CD4-positive, alpha-beta T cell treated with Interleukin-12 subunit alpha and Interleukin-12 subunit beta, for 1 hour (primary cell): ENCODE measurements at places on chromosomes 5 and 9.

GRCh38 chr5:6551287-6551954 is 81.4 kb downstream of the NSUN2 start:
- DNase-seq = no peak

- DNase-seq = no peak
These were observed 10.6 kb downstream of the TMEM167A start for GRCh38 chr5:83066548-83067110.

GRCh38 chr5:67432606-67433005 is 236.0 kb upstream of the CD180 start:
- no peak for DNase-seq

GRCh38 chr5:141742144-141742543 is 60.1 kb upstream of the ARAP3 start:
- DNase-seq = no peak

DNA sequence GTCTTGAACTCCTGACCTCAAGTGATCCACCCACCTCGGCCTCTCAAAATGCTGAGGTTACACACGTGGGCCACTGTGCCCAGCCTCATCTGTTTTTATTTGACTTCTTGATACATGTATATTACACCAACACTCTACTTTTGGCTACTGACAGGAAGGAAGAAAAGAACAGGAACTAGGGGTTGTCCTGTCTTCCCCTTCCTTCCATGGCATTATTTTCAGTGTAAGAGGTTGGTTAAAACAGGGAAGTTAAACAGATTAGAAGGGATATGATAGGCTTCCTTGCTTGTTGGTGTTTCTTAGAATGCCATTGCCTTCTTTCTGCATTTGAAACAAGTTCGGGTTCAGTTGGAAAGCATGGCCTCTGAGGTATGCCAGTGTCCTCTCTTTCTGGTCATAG is 312.8 kb downstream of the NDUFS4 start:
- no peak for DNase-seq

DNA sequence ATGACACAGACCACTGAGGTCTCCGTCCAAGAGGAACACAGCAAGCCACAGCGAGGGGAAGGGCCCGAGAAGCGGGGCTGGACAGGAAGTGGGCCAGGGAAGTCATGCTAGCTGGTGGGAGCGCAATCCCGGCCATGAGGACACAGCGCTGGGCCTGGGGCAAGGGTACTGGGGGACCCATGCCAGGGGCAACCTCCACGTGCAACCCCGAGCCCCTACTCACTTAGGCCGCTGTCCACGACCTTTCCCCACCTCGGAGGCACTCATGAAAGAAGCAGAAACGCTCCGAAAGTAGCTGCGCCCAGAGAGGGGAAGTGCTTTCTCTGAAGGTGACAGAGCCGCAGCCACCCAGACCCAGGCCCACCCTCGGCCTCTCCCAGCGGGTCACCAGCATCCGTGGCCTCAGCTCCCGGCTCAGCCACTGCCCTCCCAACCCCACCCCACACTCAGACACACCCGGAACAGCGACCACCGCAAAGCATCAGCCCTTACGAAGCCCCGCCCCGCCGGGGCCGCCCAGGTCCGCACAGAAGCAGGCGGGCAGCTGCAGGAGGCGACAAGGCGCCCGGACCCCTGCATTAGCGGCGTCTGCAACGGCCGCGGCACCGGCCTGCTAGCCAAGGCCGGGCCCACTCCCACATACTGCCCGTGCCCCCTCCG is 782 bp downstream of the BICD2 start:
- DNase-seq = peak; percentile 28

DNA sequence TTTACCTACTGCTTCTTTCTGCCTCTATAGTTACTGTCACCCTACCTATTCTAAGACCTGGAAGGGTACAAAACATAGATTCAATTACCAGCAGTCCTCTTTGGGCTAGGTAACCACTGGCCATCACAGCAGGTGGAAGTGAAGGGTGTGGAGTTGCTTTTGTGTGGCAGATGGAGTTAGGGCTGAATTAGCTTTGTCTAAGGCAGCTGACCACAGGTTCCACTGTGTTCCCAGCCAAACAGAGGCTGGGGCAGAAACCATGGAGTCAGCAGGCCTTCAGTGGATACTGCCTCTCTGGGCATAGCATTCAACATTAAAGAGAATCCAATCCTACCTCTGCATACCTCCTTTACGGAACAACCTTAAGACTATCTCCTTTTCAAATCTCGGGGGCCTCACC is 254.2 kb downstream of the RFX3 start:
- DNase-seq = no peak

GRCh38 chr9:110007477-110008270 is 200.3 kb downstream of the C9orf152 start:
- DNase-seq = no peak

GRCh38 chr5:158049459-158049858 is 190.5 kb upstream of the CLINT1 start:
- no peak for DNase-seq

DNA sequence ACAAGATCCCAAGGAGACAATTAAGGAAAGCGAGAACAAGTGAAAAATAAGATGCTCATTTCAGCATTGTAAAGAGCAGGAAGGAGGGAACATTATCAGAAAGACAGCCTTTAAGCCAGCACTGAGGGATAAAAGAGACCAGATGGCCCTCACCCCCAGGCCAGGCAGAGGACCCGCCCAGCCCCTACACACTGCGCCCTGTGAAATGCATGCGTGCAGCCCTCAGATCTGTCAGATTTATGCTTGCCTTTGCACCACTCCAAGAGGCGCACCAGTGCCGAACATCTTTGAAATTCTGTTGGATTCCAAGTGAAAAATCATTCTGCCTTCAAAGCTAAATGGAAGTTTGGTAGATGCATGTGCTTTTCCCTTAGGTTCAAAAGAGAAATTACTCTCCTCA is 378.0 kb downstream of the MLLT3 start:
- no peak for DNase-seq

DNA sequence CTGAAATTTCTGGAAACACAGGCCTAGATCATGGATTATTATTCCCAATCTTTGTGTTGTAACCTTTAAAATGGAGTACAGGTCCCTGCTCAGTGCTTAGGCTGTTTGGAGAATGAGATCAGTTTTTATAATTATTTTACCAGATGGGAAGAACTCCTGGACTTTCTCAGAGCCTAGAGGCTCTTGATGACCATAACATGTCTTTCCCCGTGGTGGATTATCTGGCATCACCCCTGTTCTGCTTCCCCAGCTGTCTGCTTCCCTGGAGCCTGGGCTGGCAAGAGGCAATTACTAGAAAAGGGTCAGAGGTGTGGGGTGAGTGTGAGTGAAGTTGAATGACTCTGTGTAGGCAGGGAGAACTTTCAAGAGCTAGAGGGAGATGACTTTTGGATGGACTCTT is 143.0 kb downstream of the CARTPT start:
- no peak for DNase-seq

GRCh38 chr5:33691856-33692255 is 199.9 kb downstream of the ADAMTS12 start:
- no peak for DNase-seq

- no peak for DNase-seq
These were observed 1246.0 kb upstream of the DMAC1 start for GRCh38 chr9:9045572-9045971.

GRCh38 chr5:159975462-159976019 is 33.4 kb upstream of the TTC1 start:
- no peak for DNase-seq

DNA sequence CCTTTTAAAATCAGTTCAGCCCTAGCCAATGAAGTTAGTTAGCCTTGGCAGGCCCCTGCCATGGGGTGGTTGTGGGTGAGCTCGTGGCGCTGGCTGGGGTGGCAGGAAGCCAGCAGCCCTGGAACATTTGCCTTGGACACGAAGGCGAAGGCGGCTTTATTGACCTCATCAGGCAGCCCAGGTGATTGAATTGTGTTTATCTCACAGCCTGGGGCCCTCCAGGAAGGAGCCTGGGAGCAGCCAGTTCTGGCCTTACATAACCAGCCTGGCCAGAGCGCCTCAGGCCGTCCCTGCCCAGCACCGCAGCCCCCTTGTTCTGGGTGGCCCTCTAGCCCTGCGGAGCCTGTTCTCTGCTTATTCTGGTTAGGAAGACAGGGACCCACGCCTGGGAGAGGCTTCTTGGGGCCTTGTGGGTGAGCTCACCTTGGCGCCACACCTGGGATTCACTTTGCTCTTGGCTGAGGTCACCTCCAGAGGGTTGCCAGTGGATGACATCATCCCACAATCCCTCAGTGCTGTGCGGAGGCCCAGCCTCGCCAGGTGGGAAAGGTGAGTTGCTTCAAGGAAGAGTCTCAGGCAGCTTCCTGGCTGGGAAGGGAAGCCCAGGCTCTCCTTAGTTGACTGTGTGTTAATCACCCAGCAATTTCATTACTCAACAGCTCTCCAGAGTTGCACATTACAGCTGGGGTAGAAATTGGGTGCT is 54.4 kb upstream of the RPL26L1 start:
- DNase-seq = no peak

GRCh38 chr5:56279291-56279690 is 46.2 kb upstream of the ANKRD55 start:
- DNase-seq = no peak

- peak; percentile 68 for DNase-seq
These were observed 14.0 kb downstream of the TGFBR1 start for GRCh38 chr9:99118782-99119466.

DNA sequence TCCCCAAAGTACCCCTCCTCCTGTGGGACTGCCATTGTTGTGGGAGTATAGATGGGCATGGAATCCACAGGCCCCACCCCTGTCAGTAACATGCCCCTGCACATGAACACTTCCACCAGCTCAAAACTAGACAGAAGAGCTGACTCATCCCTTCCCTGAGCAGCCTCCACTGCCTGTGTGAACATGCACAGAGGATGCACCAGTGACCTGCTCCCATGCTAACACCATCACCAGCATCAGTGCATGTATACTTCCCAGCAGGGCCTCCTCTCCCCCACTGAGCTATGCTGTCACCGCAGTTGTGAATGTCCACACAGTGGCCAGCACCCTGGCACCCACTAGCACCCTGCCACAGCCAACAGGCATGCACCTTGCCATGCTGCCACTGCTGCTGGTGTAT is 939.8 kb downstream of the EFNA5 start:
- no peak for DNase-seq

GRCh38 chr9:7266911-7267595 is 509.3 kb downstream of the KDM4C start:
- DNase-seq = no peak

DNA sequence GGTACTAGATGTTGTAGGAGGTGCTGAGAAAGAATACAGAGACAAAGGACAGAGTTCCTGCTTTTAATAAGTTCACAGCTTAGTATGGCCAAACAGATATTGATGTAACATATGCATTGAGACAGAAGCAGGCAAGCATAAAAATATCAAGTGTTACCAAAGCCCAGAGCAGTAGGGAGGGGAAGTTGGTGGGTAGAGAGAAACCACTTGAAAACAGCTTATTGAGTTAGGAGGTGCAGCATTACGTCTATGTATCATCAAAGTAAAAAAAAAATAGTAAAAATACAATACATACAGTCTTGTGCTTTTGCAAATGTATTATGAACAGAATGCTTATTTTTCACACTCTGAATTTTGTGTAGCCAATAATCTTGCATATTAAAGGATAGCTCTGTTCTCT is 441.8 kb upstream of the SGCD start:
- peak; percentile 9 for DNase-seq

GRCh38 chr9:88383176-88383575 is 5.1 kb upstream of the SPIN1 start:
- DNase-seq = no peak

- DNase-seq = no peak
These were observed 189.8 kb downstream of the PCSK1 start for GRCh38 chr5:96243203-96243602.

- DNase-seq = no peak
These were observed 346.9 kb downstream of the DEPDC1B start for GRCh38 chr5:60352992-60353599.

DNA sequence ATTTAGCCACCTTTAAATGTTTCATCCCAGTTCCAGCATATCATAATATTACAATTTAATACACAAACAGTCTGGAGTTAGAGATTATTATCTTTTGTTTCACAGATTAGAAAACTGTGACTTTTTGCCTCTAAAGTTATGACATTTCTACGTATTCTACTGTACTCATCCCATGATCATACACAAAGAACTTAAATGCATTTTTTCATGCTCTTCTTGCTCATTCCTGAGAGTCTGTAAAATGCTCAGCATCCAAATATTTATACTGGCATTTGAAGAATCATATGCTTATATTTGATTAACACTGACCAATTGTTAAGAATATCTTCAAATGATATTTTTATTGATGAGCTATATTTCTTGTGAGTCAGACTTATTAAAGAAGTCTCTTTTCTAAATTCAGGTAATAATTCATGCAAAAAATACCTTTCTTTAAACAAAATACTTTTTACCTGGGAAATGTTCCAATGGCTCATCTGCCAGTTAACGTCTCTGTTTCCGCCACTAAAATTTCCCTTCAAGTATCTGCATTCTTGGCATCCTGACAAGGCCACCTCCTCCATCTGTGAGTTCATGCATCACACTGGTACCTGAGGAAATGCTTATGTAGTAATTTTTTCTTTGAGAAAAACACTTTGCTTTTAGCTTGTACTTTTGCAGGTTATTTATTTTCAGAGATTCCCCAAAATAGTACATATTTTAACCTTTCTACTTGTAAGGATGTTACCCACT is 139.6 kb upstream of the RASA1 start:
- DNase-seq = no peak

GRCh38 chr5:23613566-23613965 is 106.2 kb downstream of the PRDM9 start:
- DNase-seq = no peak

- DNase-seq = no peak
These were observed 149.2 kb upstream of the ANKH start for GRCh38 chr5:15020736-15021135.

DNA sequence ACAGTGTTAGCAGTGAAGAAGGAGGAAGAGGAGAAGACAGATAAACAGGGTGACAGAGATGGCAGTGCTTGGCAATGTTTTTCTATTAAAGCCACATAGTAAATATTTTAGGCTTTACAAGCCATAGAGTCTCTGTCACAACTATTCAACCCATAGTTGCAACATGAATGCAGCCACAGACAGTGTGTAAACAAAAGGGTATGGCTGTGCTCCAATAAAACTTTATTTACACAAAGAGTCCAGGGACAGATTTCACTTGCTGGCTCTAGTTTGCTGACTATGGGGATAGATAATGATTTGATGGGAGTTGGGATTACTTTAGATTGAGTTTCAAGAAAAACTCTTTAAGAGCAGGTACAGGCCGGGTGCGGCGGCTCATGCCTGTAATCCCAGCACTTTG is 224.8 kb upstream of the SEMA6A start:
- no peak for DNase-seq

- DNase-seq = no peak
These were observed 37.3 kb downstream of the ARHGAP26 start for GRCh38 chr5:142807372-142807911.

DNA sequence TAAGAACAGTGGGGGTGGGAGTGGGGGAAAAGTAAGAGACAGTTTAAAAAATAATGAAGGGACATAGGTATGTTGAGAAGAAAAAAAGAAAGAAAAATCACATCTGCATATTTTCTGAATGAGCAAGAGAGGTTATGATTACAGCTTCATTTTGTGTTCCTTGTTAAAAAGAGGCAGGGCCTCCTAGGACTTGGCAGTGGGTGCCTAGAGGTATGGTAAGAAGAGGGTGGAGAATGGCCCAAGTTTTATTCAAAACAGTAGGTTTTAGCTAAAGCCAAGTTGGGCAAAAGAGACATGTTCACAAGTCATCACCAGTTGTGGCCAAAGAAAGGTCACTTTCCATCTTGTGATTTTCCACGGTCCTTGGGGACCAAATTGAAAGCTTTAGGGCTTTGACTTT is 643.4 kb downstream of the CCDC171 start:
- DNase-seq = no peak

- DNase-seq = no peak
These were observed 9.6 kb downstream of the PLGRKT start for GRCh38 chr9:5428172-5428571.

- no peak for DNase-seq
These were observed 419.8 kb downstream of the PLK2 start for GRCh38 chr5:58040044-58040443.
